ENCODE measurements at places on chromosomes 1 and 21.

DNA sequence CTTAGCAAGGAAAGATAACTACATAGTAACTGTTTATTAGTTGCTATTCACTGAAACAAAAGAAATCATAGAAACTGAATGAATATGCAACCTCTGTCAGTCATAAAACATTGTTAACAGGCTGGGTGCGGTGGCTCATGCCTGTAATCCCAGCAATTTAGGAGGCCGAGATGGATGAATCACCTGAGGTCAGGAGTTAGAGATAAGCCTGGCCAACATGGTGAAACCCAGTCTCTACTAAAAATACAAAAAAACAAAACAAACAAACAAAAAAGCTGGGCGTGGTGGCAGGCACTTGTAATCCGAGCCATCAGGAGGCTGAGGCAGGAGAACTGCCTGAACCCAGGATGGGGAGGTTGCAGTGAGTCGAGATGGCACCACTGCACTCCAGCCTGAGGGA lies 44.1 kb downstream of the CRB1 start:
- no peak for DNase-seq

DNA sequence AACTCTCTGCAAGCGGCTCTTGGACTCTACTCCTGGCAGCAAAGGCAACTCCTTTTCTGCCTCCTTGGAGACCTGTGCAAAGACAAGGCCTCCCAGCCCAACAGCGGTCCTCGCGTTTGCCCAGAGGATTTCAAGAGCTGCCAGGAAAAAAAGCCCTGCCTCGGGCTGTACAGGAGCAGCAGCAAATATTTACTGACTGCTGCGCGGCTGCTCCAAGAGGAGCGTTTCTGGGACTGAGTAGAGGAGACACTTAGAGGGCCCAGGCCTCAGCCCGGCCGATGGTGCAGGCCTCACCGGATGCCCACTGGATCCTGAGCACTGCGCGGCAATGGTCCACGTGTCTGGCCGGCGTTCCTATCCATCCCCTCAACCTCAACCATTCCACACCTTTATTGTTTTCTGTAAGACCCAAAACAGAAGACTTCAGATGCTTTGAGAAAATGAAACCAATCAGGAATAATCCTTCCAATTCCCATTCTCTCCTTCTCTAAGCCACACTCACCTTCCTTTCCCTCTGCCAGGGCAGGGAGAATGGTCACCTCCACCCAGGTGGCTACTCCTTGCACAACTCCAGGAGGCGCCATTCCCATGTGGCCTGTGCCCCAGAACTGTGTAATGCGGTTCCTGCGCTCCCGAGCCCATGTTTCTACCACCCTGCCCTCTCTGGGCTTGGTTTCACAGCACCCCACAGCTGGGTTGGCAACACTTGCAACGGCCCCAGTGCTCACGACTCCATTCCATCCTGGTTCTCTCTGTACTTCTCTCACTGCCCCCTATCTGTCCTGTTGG lies 215.8 kb downstream of the TRABD2B start:
- no peak for DNase-seq

GRCh38 chr1:42961312-42962091 lies 2.8 kb upstream of the SLC2A1 start:
- no peak for DNase-seq

DNA sequence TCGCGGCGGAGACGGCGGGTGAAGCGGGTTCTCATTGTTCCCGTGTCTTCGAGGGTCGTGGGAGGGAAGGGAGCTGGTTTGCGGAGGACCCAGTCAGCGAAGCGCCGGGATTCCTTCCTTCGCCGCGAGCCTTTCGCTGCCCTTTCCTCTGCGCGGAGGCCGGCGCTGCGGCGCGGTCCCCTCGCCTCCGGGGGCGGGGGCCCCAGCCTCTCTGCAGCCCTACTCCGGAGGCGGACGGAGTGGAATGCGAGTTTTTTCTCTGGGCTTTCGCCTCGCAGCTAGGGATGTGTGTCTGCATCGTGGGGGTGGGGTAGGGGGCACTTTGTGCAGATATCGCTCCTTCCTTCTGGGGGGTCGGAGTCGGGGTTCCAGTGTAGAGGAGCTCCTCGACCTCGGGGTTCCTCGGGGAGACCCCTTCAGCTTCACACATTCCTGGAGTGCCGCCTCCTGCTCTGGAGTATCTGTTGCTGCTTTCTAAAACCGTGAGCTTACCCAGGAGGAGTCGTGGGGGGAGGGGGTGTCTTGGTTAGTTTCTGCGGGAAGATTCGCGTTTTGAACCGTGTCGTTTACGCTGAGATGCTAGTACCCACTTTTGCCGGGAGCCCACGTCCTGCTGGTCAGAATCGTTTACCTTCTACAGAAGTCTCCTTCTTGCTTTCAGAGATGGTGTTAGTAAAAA lies 595 bp downstream of the RNF2 start:
- DNase-seq: no peak

- no peak for DNase-seq
Observed at GRCh38 chr1:93408203-93408602, 39.7 kb upstream of the FNBP1L start.

DNA sequence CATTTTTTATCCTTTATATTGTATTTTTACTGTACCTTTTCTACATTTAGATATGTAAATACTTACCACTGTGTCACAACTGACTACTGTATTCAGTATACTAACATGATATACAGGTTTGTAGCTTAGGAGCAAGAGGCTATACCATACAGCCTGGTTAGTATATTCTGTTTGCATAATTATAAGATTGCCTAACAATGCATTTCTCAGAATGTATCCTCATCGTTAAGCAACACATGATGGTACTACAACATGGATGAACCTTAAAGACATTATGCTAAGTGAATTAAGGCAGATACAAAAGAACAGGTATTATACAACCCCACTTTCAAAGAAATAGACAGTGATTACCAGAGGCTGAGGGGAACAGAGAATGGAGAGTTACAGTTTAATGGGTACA lies 62.7 kb downstream of the RUSC1 start:
- DNase-seq: no peak

- DNase-seq: no peak
Observed at GRCh38 chr1:159647616-159648015, 60.0 kb downstream of the APCS start.

DNA sequence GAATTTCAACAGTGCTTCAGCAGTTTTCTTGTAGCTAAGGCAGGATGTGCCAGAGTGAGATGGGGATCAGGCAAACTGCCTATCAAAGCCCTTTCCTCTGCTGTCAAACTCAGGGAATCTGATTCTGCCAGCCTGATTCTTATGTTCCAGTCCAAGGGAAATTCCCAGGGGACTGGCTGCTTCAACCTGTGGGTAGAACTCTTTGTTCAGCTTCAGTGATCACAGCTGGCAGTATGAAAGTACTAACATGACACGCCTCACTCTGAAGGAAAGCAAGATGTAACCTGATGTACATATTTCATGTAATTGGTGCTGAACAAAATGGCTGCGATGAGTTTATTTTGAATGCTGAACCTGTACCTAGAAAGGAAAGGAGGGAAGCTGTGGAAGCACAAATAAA lies 40.1 kb upstream of the SLC5A9 start:
- no peak for DNase-seq

GRCh38 chr21:37117204-37117603 lies 44.1 kb downstream of the TTC3 start:
- no peak for DNase-seq

GRCh38 chr1:31570228-31570627 lies 6.1 kb upstream of the TINAGL1 start:
- no peak for DNase-seq

DNA sequence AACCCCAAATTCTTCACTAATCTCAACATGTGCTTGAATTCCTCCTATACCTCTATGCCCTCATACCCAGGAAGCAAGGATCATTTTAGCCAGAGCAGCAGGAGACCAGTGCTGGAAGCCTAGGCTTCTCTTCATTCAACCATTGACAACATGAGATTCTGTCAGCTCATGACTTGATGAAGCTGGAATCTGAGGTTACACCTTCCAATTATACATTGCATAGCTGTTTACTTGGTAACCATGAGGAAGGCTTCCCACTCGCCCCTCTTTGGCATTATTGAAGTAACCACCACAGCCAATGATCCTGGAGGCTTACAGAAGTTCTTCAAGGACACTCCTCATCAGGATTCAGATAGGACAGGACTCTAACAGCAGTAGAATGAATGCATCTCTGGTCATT lies 160.3 kb downstream of the TPR start:
- no peak for DNase-seq

GRCh38 chr1:36965275-36966159 lies 68.8 kb downstream of the GRIK3 start:
- DNase-seq: no peak

DNA sequence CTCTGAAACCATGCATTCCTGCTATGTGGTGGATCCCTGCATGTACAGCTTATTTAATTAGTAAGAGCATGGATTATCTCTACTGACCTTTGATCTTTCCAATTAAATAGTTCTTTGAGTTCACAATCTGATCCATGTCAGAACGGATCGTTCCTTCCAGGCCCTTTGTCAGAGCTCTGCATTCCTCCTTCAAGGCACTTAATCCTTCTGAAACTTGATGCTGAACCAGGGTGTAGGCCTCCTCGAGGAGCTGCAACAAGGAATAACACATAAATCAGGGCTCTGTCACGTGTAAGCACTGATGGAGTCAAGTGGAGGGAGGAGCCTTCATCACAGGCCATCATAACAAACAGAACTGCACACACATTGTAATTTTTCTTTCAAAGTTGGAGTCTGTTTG lies 68.4 kb upstream of the EDEM3 start:
- DNase-seq: no peak

- no peak for DNase-seq
Observed at GRCh38 chr21:44558695-44559094, at the start of gene KRTAP10-3. Gene KRTAP10-3, minus strand, starts transcription at chr21:44558795. Its CDS starts 80 bp downstream, at chr21:44558715.

DNA sequence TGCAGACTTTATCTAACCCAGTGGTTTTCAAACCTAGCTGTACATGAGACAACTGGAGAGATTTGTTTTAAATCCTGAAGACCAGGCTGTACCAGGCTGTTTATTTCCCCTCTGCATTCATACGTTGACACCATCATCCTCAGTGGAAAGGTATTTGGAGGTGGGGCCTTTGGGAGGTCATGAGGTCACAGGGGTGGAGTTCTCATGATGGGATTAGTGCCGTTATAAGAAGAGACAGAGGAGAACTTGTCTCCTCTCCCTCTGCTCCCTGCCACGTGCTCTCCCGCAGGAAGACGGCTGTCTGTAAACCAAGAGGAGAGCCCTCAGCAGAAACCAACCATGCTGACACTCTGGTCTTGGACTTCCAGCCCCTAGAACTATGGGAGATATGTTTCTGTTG lies 165.4 kb downstream of the ADSS2 start:
- no peak for DNase-seq
